Stimulated activated CD8-positive, alpha-beta memory T cell treated with anti-CD3 and anti-CD28 coated beads, Interleukin-7, amount 100 ng/mL, for 1 hour (primary cell): ENCODE measurements at places on chromosomes 16 and 17.
A peak's percentile ranks its signal among the peaks of the same experiment; 100 is the strongest.

DNA sequence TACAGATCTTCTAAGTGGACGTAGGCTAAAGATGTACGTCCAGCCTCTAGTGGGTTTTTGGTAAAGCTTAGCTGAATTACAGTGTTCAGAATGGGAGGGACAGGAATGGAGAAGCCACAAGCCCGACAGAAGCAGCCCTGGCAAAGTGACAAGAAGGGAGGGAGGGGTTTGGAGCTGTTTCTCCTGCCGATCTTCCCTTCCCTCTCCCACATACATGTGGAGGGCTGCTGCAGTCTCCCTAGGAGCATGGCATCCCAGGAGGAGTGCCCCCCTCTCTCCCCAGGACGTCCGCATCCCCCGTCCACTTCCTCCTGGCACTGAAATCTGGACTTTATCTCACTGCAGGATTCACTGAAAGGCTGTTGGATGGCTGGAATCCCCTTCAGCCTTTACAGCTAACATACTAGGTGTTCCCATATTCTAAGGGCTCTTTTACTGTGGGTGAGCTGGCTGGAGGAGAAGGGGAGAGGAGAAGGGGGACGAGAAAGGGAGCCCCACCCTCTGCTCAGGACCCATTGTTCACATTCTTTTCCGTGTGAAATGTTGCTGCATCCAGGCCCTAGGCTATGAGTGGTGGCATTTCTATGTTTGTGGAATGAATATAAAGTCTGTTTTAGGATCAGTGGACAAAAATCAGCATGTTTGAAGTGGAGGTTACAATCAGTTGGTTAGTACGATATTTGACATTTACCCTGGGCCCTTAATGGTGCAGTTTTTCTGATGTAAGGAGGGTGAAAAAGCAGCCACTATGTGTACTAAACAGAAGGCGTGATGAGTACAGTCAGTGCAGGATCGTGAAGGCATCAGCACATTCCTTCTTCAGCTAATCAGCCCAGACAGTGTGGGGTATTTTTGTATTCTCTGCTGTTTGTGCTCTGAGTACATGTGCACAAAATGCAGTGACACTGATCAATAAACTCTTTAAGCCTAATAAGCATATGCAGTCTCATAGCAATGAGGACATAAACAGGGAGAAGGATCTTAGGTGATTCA lies 94.6 kb downstream of the SPECC1 start:
- DNase-seq: no peak

- DNase-seq: no peak
Measured at GRCh38 chr17:35057332-35057915, 6.1 kb downstream of the RFFL start.

GRCh38 chr16:11360641-11361373 lies 15.5 kb downstream of the RMI2 start:
- no peak for DNase-seq

- no peak for DNase-seq
Measured at GRCh38 chr17:59353106-59353854, 21.8 kb downstream of the YPEL2 start.

DNA sequence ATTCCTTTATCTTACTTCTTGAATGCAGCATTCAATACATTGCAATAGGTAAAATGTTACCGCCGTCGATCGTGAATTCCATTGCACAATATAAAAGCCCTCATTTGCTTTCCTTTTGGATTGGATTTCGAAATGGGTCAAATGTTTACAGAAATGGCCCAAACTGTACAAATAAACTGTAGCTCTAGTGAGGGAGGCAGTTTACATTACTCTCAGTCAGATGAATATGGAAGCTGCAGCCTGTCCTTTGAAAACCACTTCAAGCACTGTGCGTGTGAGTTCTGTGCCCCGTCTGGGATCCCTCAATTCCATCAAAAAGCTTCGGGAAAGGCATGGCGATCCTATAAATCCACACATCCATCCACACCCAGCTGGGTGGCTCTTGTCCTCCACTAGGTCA lies 258.6 kb upstream of the FOXF1 start:
- DNase-seq: no peak

GRCh38 chr17:19502517-19502916 lies 31.1 kb upstream of the SLC47A1 start:
- no peak for DNase-seq

GRCh38 chr17:31579265-31579664 lies 187.8 kb downstream of the RAB11FIP4 start:
- DNase-seq: no peak

- DNase-seq: no peak
Measured at GRCh38 chr16:9072806-9073341, 18.6 kb upstream of the HAPSTR1 start.

DNA sequence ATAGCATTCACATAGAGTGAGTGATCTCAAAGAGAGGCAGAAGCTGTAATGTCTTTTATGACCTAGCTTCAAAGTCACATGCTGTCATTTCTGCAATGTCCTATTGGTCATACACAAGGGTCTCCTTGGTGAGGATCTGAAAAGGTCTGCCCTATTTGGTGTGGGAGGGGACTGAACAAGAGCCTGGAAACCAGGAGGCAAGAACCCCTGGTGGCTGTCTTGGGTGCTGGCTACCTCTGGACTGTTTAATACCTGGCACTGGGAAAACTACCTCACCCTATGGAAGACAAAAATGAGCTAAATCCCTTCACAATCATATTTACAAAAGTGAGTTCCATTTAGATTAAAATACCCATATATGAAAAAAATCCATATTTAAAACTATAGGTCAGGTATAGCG lies 9.0 kb downstream of the KCTD13 start:
- DNase-seq: no peak

GRCh38 chr17:59347975-59348391 lies 16.5 kb downstream of the YPEL2 start:
- DNase-seq: no peak

DNA sequence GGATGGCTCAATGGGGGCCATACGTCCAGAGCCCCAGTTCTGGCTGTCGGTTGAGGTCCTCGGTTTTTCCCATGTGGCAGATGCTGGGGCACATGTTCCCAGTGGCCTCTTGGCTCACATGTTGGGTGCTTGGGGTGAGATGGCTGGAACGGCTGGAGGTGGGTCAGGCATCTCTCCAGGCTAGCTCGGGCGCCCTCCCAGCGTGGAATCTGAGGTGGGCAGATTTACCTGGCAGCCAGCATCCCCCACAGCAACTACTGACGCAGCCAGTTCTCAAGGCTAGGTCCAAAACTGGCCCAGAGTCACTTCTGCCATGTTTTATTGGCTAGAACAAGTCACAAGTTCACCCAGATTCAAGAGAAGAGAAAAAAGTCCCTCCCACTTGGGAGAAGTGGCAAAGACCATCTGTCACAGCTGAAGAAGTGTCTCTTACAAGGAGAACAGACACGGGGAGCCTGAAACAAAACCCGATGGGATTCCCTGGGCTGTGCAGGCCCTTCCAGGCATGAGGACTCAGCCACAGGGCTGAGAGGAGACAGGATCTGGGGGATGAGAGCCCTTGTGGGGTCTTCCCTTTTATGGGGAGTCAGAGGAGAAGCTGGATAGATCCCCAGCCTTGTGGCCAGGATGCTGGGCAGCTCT lies 15.2 kb downstream of the ACE start:
- DNase-seq: no peak

GRCh38 chr17:4177806-4178205 lies 34.8 kb downstream of the CYB5D2 start:
- no peak for DNase-seq

DNA sequence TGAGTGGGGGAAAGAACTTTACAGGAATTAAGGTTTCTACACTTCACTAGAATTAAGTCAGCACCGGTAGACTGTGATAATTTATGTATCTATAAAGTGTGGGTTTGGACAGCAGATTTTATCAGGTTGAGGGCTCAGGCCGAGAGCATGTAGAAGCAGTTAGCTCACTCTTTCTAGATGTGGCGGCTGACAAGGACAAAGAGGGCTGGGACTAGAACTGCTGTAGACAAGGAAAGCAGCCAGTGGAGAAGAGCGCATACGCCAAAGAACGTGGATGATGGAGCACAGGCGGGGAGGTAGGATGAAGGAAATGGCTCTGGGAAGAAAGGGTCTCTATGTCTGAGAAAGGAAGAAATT lies 504 bp upstream of the GOSR1 start:
- DNase-seq: no peak

DNA sequence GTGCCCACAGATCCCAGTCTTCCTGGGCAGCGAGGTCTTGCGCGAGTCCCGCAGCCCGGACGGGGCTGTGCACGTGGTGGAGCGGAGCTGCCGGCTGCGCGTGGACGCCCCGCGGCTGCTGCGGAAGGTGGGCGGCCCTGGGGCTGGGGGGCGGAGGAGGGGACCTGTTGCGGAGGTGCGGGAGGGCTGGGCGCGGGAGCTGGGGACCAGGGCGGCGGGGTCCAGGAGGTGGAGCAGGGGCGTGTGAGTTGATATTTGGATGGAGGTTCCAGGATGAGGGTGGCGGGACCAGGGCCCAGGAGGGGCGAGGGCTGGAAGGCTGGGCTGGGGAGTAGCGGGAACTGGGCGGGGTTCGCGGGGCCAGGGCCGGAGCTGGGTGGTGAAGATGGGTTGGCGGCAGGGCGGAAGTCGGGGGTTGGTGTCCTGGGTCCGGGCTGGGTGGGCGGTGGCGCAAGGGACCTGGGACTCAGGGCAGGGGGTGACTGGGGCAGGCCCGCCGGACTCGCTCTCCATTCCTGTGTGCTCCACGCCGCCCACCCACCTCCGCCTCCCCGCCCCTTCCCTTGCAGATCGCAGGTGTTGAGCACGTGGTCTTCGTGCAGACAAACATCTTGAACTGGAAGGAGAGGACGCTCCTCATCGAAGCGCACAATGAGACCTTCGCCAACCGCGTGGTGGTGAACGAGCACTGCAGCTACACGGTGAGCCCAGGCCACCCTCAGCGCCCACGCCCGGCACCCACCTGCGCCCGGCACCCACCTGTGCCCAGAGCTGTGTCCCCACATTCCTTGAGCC lies 29.6 kb downstream of the SEC14L5 start:
- no peak for DNase-seq

DNA sequence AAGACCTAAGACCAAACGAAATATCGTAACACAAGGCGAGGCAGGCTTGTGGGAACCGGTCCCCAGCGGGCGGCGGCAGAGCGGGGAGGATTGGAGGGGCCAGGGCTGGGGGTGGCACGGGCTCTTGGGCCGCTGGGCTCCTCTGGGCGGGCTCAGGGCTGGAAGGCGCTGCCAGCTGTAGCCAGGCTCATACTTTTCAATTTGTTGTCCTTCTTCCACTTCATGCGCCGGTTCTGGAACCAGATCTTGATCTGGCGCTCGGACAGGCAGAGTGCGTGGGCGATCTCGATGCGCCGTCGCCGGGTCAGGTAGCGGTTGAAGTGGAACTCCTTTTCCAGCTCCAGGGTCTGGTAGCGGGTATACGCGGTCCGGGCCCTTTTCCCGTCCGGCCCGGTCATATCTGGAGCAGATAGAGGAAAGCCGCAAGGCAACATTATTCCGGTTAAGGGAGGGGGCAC lies 1.5 kb downstream of the HOXB5 start:
- DNase-seq: no peak

DNA sequence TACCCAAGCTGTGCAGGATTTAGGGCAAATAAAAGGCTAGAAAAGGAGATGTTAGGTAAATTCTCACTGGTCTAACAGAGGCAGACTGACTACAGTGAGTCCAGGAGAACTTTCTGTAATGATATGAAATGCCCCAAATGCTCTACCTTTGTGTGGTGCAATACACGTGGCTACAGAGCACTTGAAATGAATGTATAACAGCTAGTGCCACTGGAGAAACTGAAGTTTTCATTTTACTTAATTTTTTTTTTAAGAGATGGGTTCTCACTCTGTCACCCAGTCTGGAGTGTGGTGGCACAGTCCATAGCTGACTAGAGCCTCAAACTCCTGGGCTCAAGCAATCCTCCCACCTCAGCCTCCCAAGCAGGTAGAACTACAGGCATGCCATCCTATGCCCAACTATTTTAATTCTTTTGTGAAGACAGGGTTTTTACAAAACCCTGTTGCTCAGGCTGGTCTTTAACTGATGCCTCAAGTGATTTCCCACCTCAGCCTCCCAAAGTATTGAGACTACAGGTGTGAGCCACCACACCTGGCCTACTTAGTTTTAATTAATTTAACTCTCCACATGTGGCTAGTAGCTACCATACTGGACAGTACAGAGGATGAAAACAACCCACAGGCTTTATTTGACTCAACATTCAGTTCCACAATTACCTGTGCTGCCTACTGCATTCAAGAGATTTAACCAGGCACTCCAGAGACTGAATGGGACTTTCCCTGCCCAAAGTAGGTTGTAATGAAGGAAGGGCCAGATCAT lies 84.8 kb upstream of the PLEKHM1 start:
- DNase-seq: no peak

GRCh38 chr16:89366561-89367537 lies 123.5 kb downstream of the ANKRD11 start:
- no peak for DNase-seq

DNA sequence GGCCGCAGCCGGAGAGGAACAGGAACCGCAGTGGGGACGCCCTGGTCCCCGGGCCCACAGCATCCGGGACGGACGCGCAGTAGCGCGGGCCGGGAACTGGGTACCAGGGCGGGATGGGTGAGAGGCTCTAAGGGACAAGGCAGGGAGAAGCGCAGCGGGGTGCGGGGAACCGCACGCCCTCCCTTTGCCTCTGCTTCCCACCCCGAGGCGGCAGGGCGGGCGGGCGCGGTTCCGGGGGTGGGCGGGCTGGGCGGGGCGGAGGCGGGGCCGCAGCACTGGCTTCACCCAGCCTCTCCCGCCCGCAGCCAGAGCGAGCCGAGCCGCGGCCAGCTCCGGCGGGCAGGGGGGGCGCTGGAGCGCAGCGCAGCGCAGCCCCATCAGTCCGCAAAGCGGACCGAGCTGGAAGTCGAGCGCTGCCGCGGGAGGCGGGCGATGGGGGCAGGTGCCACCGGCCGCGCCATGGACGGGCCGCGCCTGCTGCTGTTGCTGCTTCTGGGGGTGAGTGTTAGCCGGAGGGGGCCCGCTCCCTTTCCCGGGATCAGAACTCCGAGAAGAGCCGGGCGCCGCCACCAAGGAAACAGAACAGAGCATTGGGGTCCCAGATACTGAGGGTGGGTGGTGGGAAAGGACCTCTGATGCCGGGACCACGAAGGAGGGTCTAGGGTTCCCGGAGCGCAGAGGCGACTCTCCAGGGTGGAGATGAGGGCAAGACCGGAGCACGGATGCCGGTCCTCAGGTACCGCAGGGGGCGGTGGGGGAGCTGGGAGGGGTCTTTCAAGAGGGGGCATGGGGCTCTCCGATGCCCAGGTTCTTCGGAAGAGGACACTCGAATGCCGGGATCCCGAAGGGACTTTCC lies at the start of gene NGFR:
Gene NGFR, plus strand, starts transcription at position 308 of the 856 bp plus-strand sequence. Its CDS starts 125 bp downstream, at position 433.
- peak; percentile 16 for DNase-seq

- no peak for DNase-seq
Measured at GRCh38 chr16:71255721-71256120, 25.2 kb upstream of the HYDIN start.

GRCh38 chr17:57246257-57246656 lies 10.1 kb upstream of the MSI2 start:
- no peak for DNase-seq

DNA sequence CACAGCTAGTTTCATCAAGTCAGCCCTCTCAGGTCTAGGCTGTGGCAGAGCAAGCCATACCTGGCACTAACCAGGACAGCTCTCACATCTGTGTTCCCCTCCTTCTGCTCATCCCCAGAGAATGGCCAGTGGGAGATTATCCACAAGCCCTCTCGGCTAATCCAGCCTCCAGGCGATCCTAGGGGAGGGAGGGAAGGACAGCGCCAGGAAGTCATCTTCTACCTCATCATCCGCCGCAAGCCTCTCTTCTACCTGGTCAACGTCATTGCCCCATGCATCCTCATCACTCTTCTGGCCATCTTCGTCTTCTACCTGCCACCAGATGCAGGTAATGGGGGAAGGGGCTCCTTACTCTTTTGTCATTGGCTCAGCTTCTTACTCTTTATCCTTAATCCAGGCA lies 3.6 kb downstream of the CHRNB1 start:
- no peak for DNase-seq
